Substantia nigra (tissue), 51 donors: ENCODE measurements at places on chromosomes 11 and 22.
A peak's percentile ranks its signal among the peaks of the same experiment; 100 is the strongest.

DNA sequence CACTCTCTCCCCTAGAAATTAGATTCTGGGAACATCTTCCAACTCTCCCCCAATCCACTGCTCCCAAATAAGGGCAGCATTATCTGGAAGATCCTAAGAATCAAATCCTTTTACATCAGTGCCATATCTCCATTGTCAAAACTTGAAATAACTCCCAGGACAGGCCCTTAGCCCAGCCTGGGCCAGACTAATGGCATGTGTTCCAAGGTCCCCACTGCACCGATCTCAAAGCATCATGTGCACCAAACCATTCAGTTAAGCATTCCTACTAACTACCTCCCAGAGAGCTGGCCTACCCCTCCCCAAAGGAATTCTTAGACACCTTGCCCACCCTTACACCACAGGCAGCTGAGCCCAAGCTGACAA, 44.2 kb upstream of the POU2AF1 start:
- no peak for DNase-seq

GRCh38 chr11:48354677-48355076, 11.6 kb downstream of the OR4C5 start:
- DNase-seq: no peak

GRCh38 chr11:65416341-65416824, 6.2 kb upstream of the NEAT1 start:
- DNase-seq: peak; percentile 92

DNA sequence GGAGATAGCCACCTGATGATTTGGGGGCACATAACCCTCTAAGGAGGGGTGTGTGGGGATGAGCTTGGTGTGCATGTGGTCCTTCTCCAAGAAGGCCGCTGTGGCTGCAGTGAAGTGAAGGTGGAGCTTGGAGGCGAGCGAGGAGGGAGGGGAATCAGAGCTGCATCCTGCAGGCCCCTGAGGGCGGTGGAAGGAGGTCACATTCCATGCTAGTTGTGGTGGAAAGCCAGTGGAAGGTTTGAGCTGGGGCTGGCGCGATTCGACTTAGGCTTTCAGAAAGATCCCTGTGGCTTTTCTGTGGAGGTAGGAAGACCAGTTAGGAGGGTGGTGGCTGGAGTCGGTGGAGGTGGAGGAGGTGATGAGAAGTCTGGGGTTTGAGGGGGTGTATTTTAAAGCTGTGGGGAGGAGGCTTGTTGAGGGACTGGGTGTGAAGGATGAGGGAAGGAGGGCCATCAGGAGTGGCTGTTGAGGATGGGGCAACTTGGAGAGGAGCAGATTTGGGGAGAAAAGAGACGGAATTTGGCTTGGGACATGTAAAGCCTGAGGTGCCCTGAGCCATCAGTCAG, 62.0 kb downstream of the TBC1D22A start:
- DNase-seq: no peak

DNA sequence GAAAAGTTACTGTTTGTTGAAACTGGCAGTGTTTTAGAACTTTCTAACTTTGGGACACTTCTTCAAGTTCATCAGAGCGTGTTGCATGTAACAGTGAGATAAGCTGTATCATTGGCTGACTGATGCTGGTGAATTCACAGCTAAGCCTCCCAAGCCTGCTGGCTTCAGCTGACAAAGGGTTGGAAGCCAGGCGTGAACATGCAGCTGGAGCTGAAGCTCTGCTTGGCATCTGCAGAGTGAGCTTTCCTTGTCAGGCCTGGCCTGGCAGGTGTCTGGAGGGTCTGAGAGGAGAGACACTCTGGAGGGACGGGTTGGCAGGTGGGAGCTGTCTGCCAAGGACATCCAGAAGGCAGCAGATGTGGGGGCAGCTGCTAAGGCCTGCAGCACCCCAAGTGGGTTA, 1.5 kb downstream of the AMPD3 start:
- peak; percentile 40 for DNase-seq

GRCh38 chr11:68506908-68507307, 46.4 kb downstream of the PPP6R3 start:
- no peak for DNase-seq

- DNase-seq: no peak
Measured at GRCh38 chr22:24039046-24039445, 27.9 kb downstream of the CABIN1 start.

GRCh38 chr11:48028914-48029680, 48.7 kb downstream of the PTPRJ start:
- DNase-seq: no peak

DNA sequence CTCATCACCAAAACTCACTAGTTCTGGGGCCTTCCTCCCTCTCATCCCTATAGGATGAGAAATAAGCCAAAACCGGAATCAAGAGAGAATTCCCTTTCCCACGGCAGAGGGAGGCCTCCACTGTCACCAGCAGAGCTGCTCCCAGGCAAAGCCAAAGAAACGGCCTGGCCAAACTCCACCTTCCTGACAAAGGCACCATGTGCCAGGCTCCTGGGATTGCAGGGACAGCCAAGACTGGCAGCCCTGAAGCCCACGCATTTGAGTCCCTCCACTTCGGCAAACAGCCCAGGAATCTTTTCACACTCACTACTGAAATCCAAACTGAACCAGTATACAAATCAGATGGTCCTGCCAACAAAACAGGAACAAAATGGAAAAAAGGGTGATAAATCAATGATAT, 6.1 kb downstream of the SMCO4 start:
- no peak for DNase-seq

- DNase-seq: no peak
Measured at GRCh38 chr11:114273890-114274635, 22.1 kb upstream of the NNMT start.

GRCh38 chr11:10785146-10785474, 23.6 kb downstream of the EIF4G2 start:
- DNase-seq: no peak

DNA sequence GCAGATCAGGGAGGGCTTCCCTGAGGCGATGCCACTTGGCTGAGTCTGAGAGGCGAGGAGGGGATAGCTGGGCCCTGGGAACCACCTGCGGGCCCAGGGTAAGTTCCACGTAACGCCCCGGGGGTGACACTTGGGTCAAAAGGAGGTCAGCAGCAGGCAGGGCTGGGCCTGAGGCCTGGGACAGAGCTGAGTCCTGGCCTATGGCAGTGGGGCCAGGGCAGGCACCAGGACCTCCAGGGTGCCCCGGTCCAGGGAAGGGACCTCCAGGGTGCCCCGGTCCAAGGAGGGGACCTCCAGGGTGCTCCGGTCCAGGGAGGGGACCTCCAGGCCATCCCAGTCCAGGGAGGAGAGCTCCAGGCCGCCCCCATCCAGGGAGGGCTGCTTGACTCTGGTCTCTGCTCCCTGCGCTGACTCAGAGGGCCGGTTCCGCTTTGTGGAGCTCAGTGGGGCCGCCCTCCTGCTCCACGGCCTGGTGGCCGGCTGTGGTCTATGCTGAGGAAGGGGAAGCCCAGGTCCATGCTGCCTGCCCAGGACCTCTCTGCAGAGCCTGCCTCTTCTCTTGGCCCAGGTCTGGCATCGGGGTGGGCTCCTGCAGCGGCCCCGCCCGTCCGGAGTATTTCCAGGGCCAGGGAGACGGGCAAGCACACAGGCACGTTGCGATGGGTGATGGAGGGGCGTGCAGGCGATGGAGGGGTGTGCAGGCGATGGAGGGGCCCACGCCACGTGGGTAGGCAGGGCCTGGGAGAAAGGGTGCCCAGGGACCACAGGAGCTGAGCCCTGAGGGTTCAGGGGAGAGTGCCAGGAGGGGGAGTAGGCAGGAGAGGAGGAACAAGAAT, 19.5 kb upstream of the WNT7B start:
- no peak for DNase-seq

DNA sequence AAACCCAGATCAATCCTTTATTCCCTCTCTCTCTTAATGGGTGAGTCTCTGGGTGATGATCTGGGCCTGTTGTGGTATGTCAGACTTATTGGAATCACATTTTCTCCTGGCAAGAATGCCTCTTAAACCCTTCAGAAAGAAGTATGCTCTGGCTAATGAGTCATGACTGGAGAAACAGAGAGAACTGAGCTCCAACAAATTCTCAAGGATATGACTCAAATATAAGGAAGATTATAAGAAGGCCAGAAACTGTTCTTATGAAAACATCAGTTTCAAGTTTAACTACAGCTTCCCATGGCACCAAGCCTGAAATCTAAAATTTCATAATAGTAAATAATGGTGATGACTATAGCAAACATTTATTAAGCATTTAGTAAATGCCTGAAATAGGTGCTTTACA, 83.9 kb downstream of the OR5AK2 start:
- DNase-seq: no peak

DNA sequence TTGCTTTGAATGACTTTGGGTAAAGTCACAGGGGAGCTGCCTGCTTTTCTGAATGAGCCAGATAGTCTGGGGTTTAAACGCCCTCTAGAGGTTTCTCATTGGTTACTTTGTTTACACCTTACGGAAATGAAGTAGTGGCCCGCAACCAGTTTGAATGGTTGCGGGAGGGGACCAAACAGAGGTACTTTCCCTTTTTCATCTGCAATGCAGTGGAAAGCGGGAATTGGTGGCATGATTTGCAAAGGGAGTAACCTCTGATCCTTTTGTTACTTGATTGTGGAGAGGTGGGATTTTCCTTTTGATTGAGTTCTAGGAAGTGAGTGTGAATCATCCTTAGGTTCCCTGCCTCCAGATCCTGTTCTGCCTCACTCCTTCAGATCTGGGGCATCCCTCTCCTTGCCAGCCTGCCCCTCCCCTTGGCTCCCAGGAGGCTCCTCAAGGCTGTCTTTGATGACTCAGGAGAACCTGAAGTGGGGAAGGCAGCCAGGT, 15.9 kb upstream of the GLYATL1 start:
- no peak for DNase-seq

DNA sequence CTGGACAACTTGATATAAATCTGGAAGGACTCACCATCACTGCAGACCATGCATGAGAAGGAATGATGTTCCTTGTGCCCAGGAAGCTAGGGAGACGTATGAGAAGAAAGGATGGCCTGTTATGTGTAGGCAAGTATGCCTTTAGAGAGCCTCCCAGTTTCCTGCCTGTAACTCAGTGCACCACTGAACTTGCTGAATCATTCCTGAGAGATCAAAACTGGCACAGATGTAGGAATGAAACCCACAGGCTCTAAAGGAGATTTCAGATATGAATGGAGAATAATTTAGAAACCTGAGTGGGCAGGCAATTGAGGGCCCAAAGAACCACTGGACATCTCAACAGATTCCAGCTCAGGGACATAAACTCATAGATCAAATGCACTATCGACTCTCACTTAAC, 38.4 kb upstream of the PRSS23 start:
- no peak for DNase-seq

DNA sequence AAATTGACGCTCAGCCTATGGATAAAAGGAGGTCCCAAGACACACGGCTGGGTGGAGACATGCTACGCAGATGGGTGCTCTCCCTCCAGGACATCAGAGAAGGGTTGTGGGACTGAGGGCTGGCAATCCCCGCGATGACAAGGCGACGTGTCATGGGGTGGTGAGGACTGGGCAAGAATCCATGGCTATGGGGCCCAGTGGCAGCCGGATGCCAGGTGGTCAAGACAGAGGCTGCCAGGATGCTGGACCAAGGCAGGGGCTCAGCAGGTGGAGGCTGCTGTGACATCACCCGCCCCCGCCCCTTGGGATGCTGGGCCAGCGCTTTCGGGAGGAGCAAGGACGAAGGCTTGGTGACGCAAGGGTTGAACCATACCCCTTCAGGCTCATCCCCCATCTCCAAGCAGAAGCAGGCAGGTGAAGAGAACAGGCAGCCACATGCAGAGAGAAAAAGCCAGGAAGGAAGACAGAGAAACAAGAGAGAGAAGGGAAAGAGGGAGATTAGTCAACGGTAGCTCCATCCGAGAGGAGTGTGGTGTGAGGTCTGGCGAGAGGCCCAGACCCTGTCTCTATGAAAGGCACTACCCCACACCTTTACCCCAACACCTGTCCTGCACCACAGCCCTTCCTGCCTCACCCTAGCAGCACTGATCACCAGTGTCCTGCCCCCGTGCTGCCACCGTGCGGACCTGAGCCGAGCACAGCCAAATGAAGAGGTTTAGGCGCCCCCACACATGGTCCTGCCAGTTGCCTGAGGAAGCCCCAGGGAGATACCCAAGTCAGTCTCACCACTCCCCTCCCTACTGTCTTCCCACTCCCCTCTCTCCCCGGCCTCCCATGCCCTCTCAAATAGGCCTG, 24.1 kb upstream of the RASL10A start:
- no peak for DNase-seq

DNA sequence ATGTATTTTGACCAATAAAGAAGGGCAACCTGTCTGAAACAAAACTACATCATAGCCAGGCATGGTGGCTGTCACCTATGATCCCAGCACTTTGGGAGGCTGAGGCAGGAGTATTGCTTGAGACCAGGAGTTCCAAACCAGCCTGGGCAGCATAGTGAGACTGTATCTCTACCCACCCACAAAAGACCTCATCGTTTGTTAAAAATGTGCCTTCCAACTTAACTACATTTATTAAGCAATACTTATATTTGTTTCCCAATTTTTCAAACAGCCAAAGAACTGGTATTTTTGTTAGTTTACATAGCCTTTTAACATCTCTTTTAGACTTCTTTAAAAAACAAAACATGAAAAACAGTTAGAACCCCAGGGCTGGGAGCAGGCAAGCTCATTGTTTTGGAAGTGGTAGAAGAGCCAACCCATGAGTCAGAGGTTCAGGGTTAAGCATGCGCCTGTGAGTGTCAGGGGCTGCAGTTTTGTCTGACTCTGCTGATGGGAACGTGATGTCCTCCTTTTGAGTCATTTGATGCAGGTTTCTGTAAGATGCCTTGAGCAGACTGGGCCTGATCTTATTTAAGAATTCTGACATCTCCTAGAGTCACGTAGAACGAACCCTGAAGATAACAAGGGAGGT, 53.9 kb upstream of the CRTAM start:
- DNase-seq: no peak

DNA sequence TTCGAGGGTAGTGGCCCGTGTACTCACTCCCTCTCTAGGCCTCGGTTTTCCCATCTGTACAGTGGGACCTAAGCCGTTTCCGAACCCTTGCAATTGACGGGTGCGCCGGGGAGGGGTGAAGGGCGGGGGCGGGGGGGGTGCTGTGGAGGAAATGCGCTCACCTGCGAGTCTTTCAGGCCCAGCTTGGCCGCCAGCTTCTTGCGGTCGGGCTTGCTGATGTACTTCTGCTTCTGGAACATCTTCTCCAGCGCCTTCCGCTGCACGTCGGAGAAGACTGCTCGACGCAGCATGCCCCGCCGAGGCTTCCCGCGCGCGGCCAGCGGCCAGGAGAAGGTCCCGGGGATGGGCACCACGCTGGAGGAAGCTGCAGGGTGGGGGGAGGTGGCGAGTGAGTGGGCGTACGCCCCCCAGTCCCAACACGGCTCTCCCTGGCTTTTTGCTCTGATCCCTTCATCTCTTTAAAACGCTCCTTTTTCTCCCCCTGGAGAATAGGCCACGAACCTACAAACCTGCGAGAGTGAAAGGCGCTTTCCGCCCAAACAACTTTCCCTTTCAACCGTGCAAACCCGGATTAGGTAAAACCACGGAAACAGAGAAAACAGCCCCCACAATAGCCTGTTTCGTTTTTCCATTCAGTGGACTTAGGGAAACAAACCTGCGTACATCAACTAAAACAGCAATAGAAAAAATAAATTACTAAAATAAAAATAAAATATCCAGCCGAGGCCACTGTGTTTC, 3.2 kb downstream of the DBX1 start:
- no peak for DNase-seq
